ENCODE measurements at places on chromosomes 1 and 21.

DNA sequence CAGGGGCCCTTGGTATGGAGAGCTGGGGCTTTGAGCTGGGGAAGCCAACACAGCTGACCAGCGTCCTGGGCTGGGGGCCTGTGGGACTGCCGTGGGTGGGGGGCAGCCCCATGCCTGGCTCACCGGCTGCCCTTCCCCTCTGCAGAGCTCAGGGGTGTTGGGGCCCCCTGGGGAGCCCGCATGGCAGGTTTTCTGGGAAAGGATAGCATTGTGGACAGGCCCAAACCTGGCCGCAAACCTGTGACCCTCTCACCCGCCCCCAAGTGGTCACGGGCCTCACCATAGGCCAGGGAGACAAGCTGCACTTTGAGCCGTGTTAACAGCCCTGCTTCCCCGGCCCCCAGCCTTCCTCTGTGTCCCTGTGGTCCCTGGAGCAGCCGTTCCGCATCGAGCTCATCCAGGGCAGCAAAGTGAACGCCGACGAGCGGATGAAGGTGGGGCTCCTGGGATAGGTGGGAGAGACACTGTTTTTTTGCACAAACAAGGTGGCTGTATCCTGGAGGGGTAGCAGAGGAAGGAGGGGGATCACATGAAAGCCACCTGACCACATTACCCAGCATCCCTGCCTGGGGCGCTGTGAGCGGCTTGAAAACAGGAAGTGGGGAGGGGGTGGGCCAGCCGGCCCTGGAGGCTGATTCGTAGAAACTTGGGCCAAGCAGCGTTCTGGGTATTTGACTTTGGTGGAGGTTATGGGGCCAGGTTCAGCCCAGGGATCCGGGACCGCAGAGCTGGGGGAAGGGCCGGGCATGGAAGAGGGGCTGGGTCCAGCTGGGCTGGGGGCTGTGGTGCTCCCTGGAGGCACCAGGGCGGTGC is 65.9 kb downstream of the PIK3CD start:
- no peak for DNase-seq

DNA sequence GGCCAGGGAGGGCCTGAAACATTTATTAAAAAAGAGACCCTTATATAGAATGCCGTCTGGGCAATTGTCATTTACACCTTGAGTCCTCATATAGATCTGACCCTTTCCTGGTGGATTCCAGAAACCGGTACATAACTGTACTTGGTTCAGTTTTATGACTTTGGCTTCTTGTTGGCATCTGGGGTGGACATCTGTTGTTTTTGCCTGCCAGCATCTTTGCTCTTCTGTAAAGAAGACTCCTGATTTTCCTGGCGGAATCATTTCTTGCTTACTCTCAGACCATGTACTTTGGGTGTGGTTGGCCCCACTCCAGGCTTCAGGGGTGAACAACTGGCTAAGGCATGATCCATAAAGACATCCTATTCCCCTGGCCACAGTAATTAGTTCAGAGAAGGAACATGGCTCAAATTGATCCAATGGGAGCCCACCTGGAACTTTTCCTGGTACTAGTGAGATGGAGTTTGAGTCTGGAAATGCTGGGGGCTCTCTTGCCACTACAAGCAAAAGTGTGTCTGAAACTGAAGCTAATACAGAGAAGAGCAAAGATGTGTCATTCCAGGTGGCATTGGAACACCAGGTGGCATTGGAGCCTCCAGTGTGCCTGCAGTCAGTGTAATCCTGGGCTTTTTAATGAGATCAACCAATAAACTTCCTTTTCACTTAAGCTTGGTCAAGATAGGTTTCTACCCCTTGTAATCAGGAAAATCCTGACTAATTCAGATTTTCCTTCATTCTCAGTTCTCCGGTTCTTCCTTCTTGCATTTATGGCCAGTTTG is 332.5 kb upstream of the CAMK1G start:
- DNase-seq, result peak; percentile 20

DNA sequence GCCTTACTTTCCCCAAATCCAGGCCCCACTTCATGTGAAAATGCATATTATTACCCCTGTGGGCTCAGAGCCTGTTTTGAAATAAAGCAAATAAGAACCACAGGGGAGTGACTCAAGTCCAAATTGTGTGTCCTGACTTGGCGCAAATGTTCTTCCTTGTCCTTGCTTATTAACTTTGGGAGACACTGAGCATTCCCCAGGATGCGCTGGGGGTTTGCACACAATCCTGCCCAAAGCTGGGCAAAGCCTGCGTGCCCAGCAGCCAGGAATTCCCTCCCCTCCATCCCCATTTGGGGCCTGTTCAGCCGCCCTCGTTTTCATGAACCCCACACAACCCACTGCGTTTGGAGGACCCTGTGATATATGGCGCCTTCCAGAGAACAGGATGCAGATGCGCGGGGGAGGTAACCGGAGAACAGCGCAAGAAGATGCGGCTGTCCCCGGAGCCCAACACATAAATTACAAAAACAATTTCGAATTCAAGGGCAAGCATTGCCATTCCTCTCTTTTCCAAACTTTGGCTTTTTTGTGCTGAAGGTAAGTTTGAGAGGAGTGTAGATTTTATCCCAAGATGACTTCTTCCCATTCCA is 42.4 kb upstream of the CLDN14 start:
- no peak for DNase-seq

DNA sequence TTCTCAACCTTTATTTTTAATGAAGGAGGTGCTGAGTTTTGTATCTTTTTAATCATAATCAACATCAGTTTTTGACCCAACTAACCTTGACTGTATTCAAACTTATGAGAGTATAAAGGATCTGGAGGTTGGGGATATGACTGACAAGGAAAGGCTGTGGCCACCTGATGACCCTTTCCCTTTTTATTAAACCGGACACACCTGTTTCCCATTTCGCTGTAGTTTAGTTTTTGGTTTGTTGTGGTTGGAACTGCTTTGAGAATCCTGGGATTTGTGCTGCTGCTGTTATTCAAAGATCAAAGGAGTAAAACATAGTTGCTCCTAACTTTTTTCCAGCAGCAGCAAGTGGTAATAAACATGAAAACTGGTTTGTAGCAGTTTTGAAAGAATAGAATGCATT is 12.4 kb downstream of the PRPF38A start:
- DNase-seq, result no peak

DNA sequence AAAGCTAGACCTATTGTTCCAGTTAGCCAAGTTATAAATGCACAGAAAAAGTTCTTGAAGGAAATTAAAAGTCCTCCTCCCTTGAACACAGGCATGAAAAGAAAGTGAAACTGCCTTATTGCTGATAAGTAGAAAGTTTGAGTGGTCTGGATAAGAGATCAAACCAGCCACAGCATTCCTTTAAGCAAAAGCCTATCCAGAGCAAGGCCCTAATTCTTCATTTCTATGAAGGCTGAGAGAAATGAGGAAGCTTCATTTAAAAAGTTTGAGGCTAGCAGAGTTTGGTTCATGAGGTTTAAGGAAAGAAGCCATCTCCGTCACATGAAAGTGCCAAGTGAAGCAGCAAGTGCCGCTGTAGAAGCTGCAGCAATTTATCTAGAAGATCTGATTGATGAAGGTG is 2.7 kb upstream of the SSX2IP start:
- DNase-seq, result no peak

DNA sequence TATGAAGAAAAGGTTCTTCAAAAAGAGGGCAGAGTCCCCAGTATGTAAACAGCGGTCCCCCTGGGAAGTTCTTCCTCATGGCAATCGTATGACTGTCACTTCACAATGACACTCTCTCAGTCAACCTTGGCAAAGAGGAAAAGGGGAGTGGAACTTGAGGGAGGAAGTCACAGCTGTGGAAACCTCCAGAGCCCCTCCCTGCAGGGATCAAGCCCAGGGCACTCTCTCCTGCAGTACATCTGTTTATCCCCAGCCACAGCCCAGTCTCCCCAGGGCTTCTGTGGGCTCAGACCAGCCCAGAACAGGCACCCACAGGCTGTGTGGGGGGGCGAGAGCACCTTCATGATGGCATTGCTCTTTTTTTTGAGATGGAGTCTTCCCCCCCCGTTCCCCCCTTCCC is 2.0 kb downstream of the ATP13A2 start:
- DNase-seq, result no peak

DNA sequence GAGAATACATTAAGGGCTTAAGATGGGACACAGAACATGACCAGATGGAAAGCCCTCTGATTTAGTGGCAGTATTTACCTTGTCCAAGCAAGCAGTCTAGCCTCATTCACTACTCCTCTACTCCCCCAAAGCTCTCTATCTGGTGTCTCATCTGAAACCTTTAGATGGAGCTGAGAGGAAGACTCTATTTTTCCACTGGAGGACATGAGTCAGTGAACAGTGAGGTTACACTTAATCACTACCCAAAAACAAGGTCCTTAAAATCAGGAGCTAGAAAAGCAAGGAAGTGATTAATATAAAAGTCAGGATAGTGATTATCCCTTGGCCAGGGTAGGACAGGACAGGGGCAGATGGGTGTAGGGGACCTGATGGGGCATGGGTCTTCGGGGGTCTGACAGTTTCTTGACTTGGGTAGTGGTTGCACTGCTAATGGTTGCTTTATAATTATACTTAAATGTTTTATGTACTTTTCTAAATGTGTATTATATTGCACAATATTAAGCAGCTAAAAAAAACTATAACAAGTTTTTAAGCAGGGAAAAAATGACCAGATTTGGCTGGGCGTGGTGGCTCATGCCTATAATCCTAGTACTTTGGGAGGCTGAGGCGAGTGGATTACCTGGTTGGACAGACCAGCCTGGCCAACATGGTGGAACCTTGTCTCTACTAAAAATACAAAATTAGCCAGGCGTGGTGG is 3.0 kb downstream of the PTPN22 start:
- DNase-seq, result no peak

GRCh38 chr1:111596499-111596898 is 23.1 kb upstream of the RAP1A start:
- no peak for DNase-seq

DNA sequence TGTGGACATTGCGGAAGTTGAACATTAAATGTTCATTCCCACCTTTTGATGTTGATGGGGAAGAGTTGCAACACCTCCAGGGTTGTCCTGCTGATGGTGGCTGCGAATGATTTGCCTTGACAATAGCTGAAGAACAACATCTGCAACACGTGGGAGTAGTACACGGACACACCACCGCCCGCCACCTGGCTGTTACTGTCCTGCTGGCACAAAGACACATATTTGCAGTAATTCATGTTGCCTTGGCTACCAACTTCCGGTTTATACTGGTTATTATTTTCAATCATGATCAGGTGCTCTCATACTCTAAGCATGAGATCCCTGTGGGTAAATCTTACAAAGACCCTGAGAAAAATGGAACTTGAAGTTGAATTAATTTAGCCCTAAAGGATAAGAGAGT is 55.2 kb downstream of the UBR4 start:
- no peak for DNase-seq

DNA sequence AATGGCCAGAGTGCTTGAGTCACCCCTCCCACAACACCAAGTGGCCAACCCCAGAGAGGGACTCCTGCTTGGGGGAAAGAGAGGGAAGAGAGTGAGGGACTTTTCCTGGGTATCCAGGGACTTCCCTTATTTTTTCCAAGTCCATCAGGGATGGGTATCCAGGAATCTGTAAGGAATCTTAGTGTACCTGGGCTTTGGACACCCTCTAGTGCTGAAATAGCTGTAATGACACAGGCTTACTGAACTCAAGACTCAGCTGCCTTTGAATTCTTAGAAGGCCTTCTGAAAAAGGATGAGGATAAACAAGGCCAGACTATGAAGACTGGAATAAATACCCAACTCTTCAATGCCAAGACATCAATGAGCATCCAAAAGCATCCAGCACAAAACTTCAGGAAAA is 12.0 kb downstream of the TSHB start:
- DNase-seq, result no peak

DNA sequence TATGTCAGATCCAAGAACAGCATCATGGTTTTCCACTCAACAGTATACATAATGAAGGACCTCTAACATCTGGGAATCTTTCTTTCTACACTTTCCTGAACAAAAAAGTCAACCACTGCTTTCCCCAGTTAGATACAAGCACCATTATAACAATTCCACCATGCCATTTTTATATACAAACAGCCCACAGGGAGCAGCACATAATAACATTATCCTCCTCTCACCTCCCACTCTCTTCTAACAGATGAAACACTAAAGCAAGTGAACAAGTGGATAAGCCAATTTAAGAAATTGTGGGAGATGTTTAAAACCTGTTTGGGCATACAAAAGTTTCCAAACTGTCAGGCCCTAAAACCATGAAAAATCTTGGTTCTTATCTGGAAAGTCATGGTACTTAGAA is 29.4 kb upstream of the PRRC2C start:
- DNase-seq, result no peak

GRCh38 chr1:77016386-77016985 is 149.2 kb downstream of the ST6GALNAC5 start:
- no peak for DNase-seq

- no peak for DNase-seq
Observed at GRCh38 chr1:30197639-30198450, 525.5 kb downstream of the MATN1 start.

DNA sequence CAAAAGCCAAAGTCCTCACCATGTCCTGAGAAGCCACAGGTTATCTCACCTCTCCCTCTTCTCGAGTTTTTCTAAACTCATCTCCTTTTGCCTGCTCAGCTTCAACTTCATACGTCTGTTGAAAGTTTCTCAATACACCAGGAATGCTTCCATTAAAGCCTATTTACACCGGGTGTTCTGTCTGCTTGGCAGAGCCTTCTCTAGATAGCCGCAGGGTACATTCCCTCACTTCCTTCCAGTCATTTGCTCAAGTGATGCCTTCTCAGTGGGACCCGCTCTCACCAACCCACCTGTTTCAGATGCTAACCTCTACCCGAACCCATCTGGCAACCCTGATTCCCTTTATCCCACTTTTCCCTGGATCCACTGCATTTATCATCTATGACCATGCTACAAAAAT is 257.0 kb upstream of the ADGRL2 start:
- no peak for DNase-seq

GRCh38 chr1:169874229-169874628 is 19.5 kb downstream of the SCYL3 start:
- DNase-seq, result no peak

- no peak for DNase-seq
Observed at GRCh38 chr1:21906173-21907078, 30.7 kb downstream of the HSPG2 start.

- DNase-seq, result no peak
Observed at GRCh38 chr1:82141390-82141789, 340.7 kb downstream of the ADGRL2 start.

DNA sequence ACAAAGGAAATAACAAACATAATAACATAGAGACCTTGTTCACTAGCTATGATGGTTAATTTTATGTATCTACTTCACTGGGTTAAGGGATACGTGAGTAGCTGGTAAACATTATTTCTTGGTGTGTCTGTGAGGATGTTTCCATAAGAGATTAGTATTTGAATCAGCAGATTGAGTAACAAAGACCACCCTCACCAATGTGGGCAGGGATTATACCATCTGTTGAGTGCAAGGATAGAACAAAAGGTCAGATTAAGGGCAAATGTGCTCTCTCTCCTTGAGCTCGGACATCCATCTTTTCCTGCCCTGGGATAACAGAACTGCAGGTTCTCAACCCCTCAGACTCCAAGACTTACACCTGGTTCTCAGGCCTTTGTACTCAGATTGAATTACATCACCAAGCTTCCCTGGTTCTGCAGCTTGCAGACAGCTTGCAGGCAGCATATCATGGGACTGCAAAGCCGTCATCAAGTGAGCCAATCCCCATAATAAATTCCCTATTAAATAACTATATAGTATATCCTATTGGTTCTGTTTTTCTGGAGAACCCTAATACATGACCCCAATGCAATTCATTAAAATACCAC is 9.2 kb downstream of the SPATA6 start:
- no peak for DNase-seq
